ENCODE measurements at places on chromosomes 4 and X.

DNA sequence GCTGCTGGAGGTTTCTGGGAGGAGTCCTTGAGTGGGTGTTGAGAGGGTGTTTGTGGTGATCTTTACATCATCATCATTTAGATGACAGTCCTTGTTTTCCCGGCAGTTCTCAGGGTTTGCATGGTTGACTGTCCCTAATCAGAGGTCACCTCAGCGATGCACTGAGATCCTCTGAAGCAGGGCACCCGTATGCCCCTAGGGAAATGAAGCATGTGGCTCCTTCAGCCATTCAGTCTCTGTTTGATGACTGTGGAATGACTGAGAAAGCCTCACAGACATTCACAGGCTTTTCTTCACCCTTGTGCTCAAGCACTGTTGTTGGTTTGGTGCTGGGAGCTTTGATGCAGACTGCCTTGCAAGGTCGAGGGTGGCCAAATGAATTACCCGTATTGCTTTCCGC is 474.7 kb downstream of the SPRY1 start:
- DNase-seq: no peak

DNA sequence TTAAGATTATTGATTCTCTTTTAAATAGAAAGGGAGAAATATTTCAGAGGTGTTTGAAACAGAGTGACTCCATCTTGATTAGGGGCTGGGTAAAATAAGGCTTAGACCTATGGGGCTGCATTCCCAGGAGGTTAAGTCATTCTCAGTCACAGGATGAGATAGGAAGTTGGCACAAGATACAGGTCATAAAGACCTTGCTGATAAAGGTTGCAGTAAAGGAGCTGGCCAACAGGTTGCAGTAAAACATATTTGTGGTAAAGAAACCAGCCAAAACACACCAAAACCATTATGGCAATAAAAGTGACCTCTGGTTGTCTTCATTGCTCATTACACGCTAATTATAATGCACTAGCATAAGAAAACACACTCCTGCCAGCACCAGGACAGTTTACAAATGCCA is 165.0 kb downstream of the SPIN4 start:
- DNase-seq: no peak

GRCh38 chr4:7650606-7651385 is 216.1 kb upstream of the PSAPL1 start:
- DNase-seq: no peak

- no peak for DNase-seq
These were observed 94.7 kb upstream of the SPRY1 start for GRCh38 chr4:123301923-123302322.

DNA sequence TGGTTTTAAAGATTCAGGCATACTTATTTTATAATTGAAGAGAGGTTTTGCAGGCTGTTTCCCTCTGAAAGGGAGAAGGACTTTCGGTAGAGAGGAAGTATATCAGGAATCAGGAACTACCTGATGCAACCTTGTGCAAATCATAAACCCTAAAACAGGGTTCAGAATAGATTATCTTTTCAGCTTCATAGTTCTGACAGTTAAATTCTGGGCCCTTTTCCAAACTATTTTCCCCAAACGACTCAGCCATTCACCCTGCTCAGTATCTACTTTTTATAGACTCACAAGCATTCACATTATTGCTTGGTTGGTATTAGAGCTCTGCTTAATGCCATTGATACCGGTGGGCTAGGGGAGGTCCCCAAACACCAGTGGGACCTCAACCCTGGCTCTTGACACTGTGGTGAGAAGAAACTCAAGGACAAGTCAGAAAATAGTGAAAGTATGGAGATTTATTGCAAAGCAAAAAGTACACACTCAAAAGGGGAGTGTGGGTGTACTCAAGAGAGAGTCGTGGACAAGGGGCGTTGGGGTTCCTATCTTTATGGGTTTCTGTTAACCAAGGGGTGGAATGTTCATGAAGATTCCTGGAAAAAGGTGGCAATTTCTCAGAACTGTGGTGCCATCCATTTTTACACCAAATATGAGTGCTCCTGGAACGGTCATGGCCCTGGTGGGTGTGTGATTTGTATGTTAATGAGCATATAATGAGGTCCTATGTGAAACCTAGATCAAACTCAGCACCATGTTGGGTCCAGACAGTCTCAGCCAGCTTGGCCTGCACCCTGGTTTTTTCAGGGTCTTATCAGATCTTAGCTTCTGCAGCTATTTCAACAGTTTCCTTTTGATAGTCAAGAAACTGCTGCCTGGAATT is 238.3 kb downstream of the DCLK2 start:
- DNase-seq: no peak

Data from midbrain (tissue), 1 donor.